ENCODE measurements at places on chromosomes 11 and 22.

DNA sequence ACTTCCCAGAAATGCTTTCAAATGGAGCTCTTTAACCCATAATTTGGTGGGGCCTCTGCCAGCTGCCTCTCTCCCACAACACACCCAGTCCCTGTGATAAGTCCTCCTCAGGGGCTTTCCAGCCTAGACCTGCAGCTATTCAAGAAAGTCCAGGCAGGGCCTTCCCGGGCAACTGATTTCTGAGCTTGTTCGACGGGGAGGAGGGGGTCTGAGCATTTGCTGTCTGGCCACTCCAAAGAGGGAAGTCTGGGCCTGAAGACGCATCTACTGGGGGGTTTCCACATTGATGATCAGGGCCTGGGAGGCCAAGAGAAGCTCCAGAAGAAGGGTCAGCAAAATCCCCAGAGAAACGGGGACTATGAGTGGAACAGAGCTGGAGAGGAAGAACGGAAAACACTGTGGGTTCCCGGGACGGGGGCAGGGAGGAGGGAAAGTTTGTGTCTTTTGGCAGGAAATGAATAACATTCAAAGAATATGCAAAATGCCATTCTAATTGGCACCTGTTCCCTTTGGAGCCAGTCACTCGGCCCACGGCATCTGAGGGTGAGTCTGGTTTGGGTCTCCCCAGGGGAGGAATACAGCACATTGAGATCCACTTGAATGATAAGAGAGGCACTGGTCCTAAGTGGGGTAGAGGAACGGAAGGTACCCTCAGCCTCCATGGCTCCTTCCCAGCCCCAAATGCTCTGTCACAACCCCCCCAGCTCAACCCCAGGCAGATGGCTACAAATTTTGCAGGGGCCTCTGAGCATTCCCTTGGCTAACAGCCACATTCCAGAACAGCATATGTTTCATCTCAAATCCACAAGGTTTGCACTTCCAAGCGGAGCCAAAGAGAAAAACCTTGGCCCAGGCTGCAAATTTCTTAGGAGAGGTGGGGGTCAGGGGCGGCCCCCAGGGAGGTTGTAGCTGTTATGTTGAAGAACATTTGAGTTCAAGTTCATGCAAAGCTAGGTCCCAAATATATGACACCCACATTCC, 72.0 kb downstream of the RPUSD4 start:
- DNase-seq: no peak

GRCh38 chr11:2849994-2850770, 35.4 kb downstream of the CDKN1C start:
- DNase-seq: no peak

GRCh38 chr11:93717501-93717900, 23.8 kb downstream of the TAF1D start:
- DNase-seq: no peak

DNA sequence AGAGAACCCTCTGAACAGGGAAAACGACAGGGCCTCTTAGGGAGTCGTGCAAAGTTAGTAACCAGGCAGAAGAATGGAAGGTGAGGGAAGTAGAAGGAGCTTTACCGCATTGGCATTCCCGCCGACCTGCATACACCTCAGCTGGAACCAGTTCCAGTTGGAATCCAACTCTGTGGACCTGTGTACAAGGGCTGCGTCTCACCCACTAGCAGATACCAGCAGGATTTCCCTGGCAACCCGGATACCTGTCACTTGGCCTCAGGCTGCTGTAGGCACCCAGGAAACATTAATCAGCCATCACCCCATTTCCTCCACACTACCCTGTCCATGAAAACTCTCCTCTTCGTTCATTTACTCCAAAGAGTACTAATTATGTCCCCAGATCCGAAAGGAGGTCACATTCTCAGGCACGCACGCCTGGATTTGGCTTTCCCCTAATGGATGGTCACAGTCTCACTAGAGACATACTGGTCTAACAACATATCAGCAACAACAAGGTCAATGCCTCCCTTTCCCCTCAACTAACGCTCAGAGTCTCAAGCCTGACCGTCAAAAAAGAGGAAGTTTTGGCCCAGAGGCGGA, 842 bp downstream of the ARFGAP2 start:
- DNase-seq: no peak

GRCh38 chr11:59669611-59670009, 773 bp upstream of the PATL1 start:
- no peak for DNase-seq

Measured in activated CD4-positive, alpha-beta T cell treated with anti-CD3 and anti-CD28 coated beads, Interleukin-2, Interleukin-4, amounts not matched to agents 100 ng/mL and 50 ng/mL, durations not matched to agents 16 hours and 8 hours (primary cell).